ENCODE measurements at places on chromosomes 7 and 10.

- DNase-seq, result no peak
Measured at GRCh38 chr10:29030900-29031299, 258.0 kb upstream of the LYZL1 start.

DNA sequence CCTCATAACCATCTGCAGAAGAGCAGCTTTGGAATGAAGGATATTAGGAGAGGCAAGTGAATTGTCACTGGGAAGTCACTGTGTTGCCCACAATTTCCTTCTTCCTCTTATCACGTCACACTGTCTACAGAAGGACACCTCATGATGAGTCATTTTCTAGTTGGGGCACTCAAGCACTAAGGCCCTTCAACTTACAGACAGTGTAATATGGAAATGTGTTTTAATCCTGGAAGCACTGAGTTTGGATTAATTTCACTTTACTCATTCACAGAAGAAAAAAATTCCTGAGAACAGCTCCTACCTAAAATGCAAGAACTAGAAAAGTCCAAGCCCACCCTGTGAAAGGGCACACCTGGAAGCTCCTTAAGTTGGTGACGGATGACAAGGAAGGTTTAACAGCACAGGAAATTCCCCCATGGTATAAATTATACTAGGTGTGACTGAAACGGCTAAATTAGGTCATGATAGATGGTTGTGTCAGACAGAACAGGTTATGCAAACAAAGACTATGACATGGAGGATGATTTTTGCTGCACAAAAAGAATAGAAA is 56.6 kb downstream of the PARD3 start:
- DNase-seq, result no peak

GRCh38 chr7:80732630-80733029 is 94.2 kb downstream of the CD36 start:
- DNase-seq, result no peak

DNA sequence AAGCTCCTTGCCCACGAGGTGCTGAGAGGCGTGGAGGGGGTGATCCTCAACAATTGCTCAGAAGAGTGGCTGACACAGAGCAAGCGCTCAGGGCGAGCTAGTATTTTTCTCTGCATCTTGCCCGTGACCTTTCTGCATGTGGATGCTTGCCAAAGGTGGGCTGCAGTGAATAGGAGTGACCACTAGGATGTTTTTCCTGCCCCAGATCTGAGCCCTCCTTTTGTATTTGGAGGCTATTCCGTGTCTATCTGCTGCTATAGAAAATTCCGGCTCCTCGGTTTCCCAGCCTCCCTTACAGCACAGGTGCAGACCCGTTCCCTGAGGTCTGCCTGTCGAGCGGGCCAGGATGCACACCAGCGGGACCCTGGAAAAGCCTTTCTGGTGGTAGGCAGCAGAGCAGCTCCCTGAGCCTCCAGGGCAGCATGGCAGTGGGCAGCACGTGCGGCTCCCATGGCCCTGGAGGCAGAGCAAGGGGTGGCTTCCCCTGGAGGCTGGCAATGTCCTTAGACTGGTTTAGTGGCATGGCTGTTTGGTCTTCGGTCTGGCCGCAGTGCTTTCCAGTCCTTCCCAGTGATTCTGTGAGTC is 145.1 kb upstream of the PCBD1 start:
- no peak for DNase-seq

DNA sequence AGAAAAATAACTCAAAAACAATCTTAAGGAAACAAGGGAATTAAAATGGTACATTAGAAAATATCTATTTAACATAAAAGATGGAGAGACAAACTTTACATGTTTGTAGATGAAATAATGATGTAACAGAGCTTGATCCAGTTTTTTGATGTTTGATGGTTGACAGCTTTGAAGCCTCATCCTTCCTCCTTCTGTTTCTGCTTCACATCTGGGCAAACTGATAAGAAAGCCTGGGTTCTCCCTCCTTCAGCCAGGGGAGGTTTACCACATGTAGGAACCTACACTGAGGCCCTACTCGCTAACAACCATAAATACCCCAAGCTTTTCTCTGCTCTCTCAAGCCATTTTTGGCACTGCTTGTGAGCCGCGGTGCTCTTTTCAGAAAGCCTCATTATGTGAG is 82.8 kb upstream of the ZNF32 start:
- no peak for DNase-seq

DNA sequence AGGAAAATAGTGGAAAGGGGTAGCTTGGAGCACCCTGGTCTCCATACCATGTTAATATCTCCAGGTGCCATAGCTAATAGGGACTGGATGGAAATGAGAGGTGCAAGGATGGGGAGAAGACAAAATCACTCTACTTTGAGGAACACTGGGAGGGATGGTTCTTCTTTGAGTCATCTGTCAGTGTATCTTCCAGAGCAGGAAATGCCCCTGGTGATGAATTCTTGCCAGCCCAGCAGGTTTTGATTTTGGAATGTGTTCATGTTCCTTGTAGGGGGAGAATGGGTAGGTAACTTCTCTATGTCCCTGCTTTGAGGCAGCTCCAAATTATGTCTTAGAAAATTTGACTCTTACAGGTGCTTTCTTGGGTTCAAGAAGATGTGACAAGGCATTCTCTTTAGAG is 177.0 kb upstream of the GLI3 start:
- no peak for DNase-seq

DNA sequence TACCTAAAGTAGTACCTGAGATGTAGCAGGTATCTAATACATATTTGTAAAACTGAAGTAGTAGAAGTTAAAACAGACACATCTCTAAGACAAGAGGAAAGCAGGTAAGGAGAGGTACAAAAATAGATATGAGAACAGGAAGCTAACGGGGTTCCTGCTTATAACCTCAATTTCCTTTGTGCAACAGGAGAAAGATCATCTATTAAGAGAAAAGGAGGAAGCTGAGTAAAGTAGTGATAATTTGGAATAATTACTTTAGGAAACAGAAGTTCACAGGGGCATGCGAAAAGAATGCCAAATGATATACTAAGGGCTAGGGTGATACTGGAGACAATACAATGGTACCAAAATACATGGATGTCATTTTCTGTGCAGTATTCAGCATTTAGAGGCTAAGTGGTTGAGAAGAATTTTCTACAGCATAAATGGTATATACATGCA is 108.7 kb downstream of the NRBF2 start:
- DNase-seq, result no peak

DNA sequence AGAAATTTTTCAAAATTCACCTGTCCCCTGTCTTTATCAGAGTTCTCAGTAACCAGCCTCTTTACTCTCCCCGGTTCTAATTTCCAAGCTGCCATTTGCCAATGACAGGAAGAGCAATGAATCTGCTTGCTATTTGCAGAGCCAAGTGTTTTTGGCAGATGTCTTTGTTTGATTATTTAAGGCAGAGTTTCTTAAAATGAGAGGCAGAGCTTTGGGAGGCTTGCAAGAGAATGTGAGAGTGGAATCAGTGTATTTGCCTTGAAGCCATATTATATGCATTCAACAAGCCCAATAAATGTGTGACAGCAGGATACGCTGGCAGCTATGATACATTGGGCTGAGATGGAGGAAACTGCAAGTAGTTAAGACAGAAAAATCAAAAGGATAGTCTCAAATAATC is 196.5 kb downstream of the PHF14 start:
- DNase-seq, result no peak

DNA sequence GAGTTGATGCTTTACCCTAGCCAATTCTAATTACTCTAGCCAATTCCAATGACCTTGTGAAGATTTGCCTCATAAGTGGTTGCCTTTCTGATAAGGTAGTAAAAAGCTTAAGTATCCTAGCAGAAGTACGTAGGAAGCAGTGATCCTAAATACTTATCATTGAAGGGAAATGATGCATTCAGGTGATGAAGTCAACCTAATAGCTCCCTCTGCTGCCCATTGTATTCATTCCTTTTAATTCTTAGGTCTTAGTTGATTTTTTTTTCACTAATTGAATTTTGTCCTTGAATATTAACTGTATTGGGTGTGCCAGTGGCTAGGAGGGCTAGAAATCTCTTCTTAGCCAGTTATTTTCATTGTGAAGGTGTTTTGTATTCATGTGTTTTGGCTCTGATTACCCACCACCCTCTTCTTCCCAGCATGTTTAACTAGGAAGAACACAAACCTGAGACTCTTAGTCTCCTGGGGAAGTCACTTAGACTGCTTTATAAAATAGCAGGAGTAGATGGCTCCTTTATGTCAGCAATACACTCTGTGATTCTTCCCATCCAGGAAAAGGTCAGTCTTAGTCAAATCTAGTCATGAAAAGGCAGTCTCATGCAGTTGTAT is 46.3 kb downstream of the PLEKHA8 start:
- DNase-seq, result no peak

- no peak for DNase-seq
Measured at GRCh38 chr7:45294559-45294958, 137.0 kb downstream of the RAMP3 start.

GRCh38 chr10:69669409-69669808 is 39.4 kb downstream of the FAM241B start:
- DNase-seq, result no peak

GRCh38 chr10:97866524-97867219 is 17.0 kb downstream of the GOLGA7B start:
- DNase-seq, result no peak
